GM19239 (cell line): ENCODE measurements at places on chromosomes 4 and X.

DNA sequence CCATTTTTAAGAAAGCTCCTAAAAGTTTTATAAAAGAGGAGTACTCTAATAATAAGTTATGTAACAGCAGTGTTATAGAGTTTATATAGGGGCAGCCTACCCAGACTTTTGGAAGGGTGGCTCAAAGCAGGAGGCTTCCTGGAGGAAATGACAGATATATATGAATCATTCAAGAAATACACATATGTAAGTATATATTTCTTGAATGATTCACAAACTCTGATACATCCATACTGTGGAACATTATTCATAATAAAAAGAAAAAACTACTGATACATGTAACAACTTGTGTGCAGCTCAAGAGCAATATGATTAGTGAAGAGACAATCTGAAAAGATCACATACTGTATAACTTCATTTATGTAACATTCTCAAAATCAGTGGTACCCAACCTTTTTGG, 166.2 kb downstream of the WDFY3 start:
- DNase-seq: no peak

- no peak for DNase-seq
Measured at GRCh38 chrX:32392655-32393054, 818.7 kb downstream of the DMD start.

GRCh38 chr4:8615366-8615765, 22.8 kb downstream of the CPZ start:
- no peak for DNase-seq

DNA sequence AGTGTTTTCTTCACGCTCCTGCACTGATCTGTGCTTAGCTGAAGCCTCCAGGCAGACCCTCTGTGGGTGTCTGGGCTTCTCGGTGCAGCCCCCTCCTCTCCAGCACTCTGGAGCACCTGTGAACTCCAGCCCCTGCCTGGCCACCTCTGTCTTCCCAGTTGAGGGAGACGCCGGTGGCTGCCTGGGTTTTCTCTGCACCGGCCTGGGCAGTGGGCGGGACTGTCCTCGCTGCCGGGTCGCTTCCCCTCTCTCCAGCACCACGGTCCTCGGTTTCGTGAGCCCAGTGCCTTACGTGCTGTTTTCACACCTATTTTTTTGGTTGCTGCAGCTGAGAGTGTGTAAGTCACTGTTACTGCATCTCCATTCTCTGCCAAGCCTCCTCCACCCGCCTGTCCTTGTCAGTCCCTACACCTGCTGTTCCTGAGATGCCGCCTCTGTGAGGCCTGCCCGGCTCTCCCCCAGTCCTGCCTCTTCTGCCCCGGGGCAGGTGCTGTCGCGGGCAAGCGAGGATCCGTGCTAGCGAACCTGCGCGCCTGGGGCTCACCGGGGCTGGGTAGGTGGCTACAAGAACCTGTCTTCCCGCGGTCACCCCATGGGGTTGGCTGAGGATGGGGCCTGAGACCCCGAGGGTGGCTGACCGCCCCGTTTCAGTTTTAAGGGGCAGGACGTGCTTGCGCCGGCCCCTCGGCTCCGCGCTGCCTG, 2.4 kb upstream of the FGFRL1 start:
- no peak for DNase-seq

- no peak for DNase-seq
Measured at GRCh38 chr4:77699731-77700210, 94.2 kb downstream of the CXCL13 start.

GRCh38 chr4:144288011-144288903, 147.7 kb upstream of the GYPA start:
- no peak for DNase-seq

- DNase-seq: no peak
Measured at GRCh38 chr4:42671431-42672194, 14.7 kb upstream of the ATP8A1 start.

- DNase-seq: no peak
Measured at GRCh38 chr4:78298618-78299017, 241.5 kb downstream of the FRAS1 start.

GRCh38 chr4:178288462-178288861, 846.2 kb upstream of the AGA start:
- no peak for DNase-seq

- DNase-seq: no peak
Measured at GRCh38 chr4:27005501-27005900, 144.9 kb downstream of the STIM2 start.

- no peak for DNase-seq
Measured at GRCh38 chrX:118530219-118530911, 34.8 kb downstream of the DOCK11 start.

DNA sequence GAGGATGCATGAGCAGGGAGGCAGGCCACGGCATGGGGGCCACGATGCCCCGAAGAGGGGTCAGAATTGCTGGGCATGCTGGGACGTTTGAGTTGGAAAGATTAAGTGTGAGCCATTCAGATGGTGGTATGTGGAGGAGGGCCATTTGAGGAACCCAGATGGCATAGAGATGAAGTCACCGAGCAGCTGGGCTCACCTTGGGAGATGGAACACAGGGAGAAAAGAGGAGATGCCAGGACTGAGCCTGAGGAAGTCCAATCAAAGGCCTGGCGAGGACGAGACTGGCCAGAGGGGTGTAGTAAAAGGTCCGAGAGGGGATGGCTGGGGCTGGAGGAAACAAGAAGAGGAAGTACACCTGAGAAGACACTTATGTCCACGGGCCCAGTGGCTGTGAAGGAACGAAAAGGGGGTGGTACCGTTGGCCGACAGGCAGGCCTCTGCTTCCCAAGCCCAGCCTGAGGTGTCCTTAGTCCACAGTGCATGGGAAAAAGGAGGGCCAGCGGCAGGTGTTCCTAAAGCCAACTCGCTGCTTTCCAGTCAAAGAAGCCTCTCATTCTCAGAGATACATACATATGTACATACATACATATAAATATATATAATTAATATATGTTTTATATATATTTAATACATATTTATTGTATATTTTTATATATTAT, 54.6 kb upstream of the CLCN4 start:
- DNase-seq: no peak

- no peak for DNase-seq
Measured at GRCh38 chr4:56132835-56133234, 184.1 kb downstream of the CEP135 start.

DNA sequence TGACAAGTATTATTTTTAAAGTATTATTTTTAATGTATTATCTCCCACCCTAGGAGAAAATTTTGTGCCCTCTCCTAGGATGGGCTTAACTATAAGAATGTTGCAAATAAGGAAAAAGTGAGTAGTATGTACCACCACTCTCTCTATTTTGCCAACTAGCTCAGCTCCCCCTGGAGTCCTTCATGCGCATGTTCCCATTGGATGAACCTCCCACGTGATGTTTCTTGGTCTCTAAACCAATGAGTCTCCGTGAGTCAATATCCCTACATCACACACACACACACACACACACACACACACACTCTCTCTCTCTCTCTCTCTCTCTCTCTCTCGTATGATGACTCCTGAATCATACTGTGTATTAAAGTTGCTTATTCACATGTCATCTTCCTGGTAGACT, 129.7 kb upstream of the ZFP42 start:
- DNase-seq: no peak

GRCh38 chrX:137052643-137053235, 18.9 kb upstream of the GPR101 start:
- no peak for DNase-seq

GRCh38 chr4:189202869-189203271, 737.8 kb upstream of the FRG1 start:
- DNase-seq: no peak

DNA sequence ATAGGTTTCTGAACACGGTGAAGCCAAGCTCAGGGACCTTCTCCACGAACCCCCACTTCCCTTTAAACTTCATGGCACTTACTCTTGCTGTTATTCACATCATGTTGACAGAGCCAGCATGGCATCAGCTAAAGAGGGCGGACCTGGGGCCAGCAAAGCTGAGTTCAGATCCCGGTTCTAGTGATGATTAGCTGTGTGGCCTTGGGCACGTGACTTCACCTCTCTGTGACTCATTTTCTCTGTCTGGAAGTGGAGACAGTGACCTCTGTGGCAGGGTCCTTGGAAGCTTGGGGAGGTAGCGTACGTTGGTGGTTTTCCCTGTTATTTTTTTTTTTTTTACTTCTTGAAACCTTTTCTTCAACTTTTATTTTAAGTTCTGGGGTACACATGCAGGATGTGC, 13.4 kb downstream of the EVC start:
- DNase-seq: no peak

DNA sequence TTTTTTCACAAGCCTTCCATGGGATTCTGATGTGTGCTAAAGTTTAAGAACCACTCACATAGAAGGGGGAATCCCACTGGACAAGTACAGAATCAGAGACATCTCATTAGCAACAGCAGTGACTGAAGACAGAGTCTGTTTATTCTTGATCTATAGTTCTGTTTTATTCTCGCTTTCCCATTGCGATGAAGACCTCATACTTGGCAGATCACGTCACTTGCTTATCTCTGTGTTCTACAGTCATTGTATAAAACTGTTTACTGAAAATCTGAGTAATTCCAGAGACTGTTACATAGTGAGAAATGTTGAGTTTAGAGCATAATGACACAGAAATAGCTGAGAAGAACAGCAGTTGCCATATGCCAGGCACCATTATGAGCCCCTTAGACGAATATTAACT, 185.5 kb downstream of the PTTG2 start:
- DNase-seq: no peak

GRCh38 chr4:78121338-78121904, 64.3 kb downstream of the FRAS1 start:
- DNase-seq: no peak

DNA sequence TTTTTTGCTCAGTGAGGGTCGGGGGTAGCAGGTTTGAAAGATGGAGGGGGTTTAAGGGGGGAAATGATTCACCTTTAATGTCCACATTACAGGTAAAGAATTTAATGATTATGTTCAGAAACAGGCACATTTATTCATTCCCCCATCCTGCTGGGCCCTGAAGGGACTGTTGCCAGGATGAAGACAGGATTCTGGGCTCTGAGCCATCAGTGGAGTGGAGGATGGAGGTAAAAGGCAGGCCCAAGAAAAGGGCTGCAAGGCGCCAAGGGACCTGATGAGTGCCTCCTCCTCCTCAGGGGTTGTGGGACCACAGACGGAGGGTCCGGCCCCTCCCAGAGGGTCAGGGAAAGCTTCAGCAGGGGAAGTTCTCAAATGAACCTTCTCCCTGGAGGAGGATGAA, 40.4 kb upstream of the PROM1 start:
- no peak for DNase-seq

GRCh38 chrX:14409341-14409740, 120.0 kb upstream of the GLRA2 start:
- DNase-seq: no peak

DNA sequence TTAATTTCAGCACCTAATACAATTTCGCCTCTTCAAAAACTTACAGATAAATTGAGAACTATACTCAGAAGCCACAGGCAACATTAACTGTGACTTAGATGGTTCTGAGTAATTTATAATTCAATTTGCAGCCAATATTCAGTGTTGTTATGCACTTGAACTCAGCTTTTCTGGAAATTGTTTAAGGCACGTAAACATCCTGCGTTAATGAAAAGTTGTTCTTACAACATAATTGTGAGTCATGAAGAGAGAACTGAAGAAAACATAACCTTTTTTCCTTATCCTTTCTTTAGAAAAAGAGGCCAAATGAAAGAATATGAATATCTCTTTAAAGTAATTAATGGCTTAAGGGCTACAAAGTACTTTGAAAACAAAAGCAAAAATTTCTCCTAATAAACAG, 16.6 kb upstream of the H2AZ1 start:
- DNase-seq: no peak

- DNase-seq: no peak
Measured at GRCh38 chr4:90792696-90793095, 665.5 kb downstream of the CCSER1 start.

- no peak for DNase-seq
Measured at GRCh38 chrX:56089376-56089775, 142.8 kb upstream of the KLF8 start.

- peak; percentile 40 for DNase-seq
Measured at GRCh38 chr4:17664755-17665154, 50.3 kb downstream of the MED28 start.

DNA sequence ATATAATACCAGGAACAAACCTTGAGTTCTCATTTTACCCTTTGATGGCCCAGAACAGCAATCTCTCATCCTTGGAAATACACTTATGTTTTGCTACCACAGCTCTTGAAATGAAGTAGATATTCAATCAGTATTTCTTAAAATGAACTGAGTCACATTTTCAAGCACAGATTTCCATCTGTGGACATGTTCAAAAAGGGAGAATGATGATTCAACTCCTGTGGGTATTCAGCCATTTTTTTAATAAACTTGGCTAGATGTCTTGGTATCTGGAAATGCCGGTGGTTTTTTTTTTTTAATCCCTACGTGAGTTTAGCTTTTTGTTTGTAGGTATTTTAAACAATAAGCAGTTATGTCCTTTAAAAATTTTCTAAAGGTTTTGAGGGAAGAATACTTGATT, 64.2 kb upstream of the TRPC5OS start:
- DNase-seq: no peak

DNA sequence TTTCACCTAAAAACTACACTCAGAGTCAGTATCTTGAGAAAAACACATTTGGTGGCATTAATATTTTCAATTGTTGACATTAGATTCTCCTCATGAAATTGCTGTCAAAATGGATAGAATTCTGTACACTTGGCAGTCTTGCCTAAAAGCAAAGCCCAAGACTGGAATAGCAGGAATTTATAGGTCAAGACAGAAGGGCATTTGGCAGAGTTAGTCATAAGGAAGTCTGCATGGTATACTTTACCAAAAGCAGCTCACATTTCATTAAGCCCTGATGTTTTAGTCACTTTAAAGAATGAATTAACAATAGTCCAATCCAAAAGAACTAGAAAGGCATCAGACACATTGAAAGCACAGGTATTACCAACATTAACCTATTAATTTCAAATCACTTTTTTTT, 7.1 kb downstream of the CCDC160 start:
- no peak for DNase-seq

- no peak for DNase-seq
Measured at GRCh38 chrX:22139822-22140221, 107.7 kb downstream of the PHEX start.

- no peak for DNase-seq
Measured at GRCh38 chr4:22616516-22616915, 76.2 kb upstream of the GBA3 start.

- DNase-seq: no peak
Measured at GRCh38 chr4:137278431-137278830, 253.9 kb downstream of the PCDH18 start.

DNA sequence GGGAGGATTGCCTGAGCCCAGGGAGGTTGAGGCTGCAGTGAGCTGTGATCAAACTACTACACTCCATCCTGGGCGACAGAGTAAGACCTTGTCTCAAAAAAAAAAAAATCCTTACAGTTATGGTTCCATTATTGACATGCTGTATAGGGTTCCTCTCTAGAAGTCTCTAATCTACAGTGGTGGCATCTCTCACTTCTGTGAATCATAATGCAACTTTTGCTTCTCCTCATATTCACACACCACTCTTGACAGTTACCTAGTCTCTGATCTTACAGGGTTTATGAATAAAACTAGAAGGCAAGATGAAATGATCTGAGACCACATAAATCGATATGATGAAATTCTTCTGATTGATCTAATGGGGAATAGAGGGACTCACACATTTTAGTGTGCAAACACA, 40.6 kb downstream of the DOCK11 start:
- DNase-seq: no peak

- no peak for DNase-seq
Measured at GRCh38 chrX:24131476-24131875, 18.1 kb upstream of the ZFX start.
